ENCODE measurements at places on chromosomes 3 and 15. TPM values are rescaled to one million over a fixed set of nuclear protein-coding genes. Genes with fewer than 3 reads are reported as not detected.

The CHAC1 gene
- 1.2 TPM for polyA plus RNA-seq

GRCh38 chr15:88917760-88918159 is 4.6 kb upstream of the MFGE8 start:
- DNase-seq: no peak
- no peak overlapping the region for H3K27ac ChIP-seq
- no peaks in the 10 kb centered on the region for H3K36me3 ChIP-seq
- H3K27me3 ChIP-seq: no peaks in the 10 kb centered on the region
- H3K4me3 ChIP-seq: no peak overlapping the region

- H3K27me3 ChIP-seq: no peaks in the 10 kb centered on the region
- peak; percentile 23 for DNase-seq
- no peaks in the 10 kb centered on the region for H3K4me1 ChIP-seq
- H3K36me3 ChIP-seq: peaks cover 4% of the 10 kb centered on the region
- H3K27ac ChIP-seq: no peak overlapping the region
Observed at GRCh38 chr3:134371542-134372324, 2.5 kb downstream of the AMOTL2 start.

GRCh38 chr3:111901637-111902036 is 42.6 kb downstream of the PHLDB2 start:
- no peak overlapping the region for H3K4me3 ChIP-seq
- H3K36me3 ChIP-seq: no peaks in the 10 kb centered on the region
- no peaks in the 10 kb centered on the region for H3K27me3 ChIP-seq
- H3K4me1 ChIP-seq: peaks cover 12% of the 10 kb centered on the region

- no peaks in the 10 kb centered on the region for H3K27me3 ChIP-seq
- H3K36me3 ChIP-seq: no peaks in the 10 kb centered on the region
- no peak for DNase-seq
- no peak overlapping the region for H3K27ac ChIP-seq
- H3K4me3 ChIP-seq: no peak overlapping the region
- H3K4me1 ChIP-seq: no peaks in the 10 kb centered on the region
Observed at GRCh38 chr3:145807990-145808389, 353.0 kb downstream of the PLOD2 start.

GRCh38 chr3:140421884-140422283 is 256.0 kb upstream of the TRIM42 start:
- DNase-seq: no peak
- H3K4me3 ChIP-seq: no peak overlapping the region
- no peaks in the 10 kb centered on the region for H3K36me3 ChIP-seq
- no peaks in the 10 kb centered on the region for H3K4me1 ChIP-seq
- no peak overlapping the region for H3K27ac ChIP-seq
- H3K27me3 ChIP-seq: no peaks in the 10 kb centered on the region

GRCh38 chr15:83282776-83283137 is 1.7 kb downstream of the BNC1 start:
- no peaks in the 10 kb centered on the region for H3K36me3 ChIP-seq
- H3K4me3 ChIP-seq: no peak overlapping the region
- DNase-seq: no peak
- peaks cover 3% of the 10 kb centered on the region for H3K27me3 ChIP-seq
- no peaks in the 10 kb centered on the region for H3K4me1 ChIP-seq

GRCh38 chr3:195065142-195065863 is 205.7 kb downstream of the XXYLT1 start:
- DNase-seq: peak; percentile 35
- H3K27me3 ChIP-seq: no peaks in the 10 kb centered on the region
- no peaks in the 10 kb centered on the region for H3K36me3 ChIP-seq

DNA sequence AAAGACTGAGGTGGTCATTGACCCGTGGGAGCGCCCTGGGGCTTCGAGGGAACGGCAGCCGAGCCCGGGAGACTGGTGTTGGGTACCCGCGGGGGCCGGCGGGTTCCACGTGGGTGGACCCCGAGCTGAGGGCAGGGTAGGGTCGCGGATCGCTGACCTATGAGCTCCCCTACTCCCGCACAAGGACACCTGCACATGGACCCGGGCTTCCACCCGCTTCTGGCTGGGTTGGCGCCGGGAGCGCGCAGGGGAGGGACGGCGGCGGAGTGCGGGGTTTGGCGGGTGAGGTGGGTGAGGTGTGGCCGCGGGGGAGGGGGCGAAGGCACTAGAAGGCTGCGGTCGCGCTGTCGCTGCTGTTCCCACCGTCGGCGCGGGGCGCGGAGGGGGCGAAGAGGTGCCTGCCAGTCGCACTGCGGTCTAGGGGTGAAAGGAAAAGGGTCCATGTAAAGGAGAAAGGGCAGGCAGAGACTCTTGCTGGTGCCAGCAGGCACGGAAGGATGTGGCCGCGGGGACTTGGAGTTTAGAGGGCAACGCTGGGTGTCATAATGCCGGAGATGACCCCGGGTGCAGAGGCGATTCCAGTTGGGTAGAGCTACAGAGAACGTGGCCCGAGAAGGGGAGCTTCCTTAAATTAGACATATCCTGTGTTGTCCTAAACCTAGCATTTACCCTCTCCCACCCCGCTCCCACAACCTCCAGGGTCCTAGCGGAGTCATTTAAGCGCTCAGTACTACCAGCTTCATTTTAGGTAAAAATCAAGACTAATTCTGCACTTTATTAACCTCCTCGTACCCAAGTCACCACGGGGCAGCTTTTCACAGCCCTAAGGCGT is 245.9 kb upstream of the TOPAZ1 start:
- peak overlapping the region; percentile 22 for H3K4me3 ChIP-seq
- no peaks in the 10 kb centered on the region for H3K27me3 ChIP-seq
- H3K4me1 ChIP-seq: no peaks in the 10 kb centered on the region
- H3K27ac ChIP-seq: no peak overlapping the region

The IL17RB gene
- 1.9 TPM for polyA plus RNA-seq

DNA sequence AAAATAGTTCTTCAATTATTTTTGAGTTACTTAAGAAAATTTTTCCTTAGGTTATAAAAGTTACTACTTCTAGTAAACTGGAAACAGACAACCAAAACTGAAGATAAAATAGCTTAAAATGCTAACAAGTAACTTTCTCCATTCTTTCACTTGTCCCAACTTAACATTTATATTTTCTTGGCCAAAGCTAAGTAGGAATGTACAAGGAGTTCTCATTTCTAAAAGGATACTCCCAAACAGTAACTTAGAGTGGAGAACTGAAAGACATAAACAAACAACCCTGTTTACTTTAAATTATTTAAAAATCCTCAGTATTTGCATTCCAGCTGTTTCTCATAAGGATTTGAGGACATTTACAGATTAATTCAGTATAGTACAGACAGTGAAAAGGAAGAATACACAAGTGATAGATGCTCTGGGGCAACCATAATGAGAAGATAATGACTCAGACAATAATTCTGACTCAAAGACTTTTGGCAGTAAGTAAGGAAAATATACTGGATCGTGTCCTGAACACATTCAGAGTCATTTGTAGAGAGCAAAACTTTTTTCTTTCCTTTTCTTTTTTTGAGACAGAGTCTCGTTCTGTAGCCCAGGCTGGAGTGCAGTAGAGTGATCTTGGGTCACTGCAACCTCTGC is 29.2 kb upstream of the ANXA2 start:
- peak overlapping the region; percentile 63 for H3K27ac ChIP-seq
- no peaks in the 10 kb centered on the region for H3K36me3 ChIP-seq
- no peak overlapping the region for H3K4me3 ChIP-seq
- no peaks in the 10 kb centered on the region for H3K27me3 ChIP-seq
- DNase-seq: no peak

GRCh38 chr15:96253006-96253747 is 77.3 kb upstream of the NR2F2 start:
- no peak for DNase-seq
- no peak overlapping the region for H3K4me3 ChIP-seq
- H3K4me1 ChIP-seq: no peaks in the 10 kb centered on the region
- peaks cover 6% of the 10 kb centered on the region for H3K36me3 ChIP-seq

The PIK3CB gene
- 11.3 TPM for polyA plus RNA-seq

DNA sequence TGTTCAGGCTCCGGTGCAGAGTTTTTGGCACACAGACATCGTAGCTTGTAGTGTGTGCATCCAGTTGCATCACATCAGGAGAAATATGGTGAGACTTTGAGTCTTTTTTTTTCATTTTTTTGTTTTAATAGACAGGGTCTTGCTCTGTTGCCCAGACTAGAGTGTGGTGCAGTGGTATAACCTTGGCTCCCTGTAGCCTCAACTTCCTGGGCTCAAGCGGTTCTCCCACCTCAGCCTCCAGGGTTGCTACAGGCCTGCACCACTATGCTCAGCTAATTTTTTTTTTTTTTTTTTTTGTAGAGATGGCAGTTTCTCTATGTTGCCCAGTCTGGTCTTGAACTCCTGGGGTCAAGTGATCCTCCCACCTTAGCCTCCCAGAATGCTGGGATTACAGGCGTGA is 51.1 kb upstream of the TEX264 start:
- H3K4me3 ChIP-seq: no peak overlapping the region
- no peak for DNase-seq
- no peaks in the 10 kb centered on the region for H3K4me1 ChIP-seq
- H3K27me3 ChIP-seq: no peaks in the 10 kb centered on the region

The ASB14 gene
- polyA plus RNA-seq: not detected

The DNAJB8 gene
- polyA plus RNA-seq: not detected

DNA sequence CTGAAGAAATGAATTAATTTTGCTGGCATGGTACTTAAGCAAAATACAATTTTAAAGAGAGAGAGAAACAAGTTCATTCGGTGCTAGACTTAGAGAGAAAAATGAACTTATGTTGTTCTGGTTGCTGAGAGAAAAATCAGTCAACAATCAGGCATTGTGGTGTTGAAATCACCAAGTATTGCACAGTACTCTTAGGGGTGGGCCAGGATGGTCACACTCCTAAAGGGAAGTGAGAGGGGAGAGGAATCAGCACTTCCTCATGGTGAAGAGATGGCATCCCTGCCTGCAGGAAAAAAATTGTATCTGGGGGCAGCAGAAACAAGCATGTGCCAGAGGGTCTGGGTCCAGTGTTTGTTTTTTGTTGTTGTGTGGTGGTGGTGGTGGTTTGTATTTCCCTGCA is 7.0 kb upstream of the DMXL2 start:
- H3K36me3 ChIP-seq: no peaks in the 10 kb centered on the region
- H3K4me3 ChIP-seq: no peak overlapping the region
- H3K27ac ChIP-seq: no peak overlapping the region
- H3K4me1 ChIP-seq: no peaks in the 10 kb centered on the region
- no peaks in the 10 kb centered on the region for H3K27me3 ChIP-seq
- no peak for DNase-seq

The CACNA1D gene
- 0.25 TPM for polyA plus RNA-seq

The PHC3 gene
- polyA plus RNA-seq: 6.1 TPM

DNA sequence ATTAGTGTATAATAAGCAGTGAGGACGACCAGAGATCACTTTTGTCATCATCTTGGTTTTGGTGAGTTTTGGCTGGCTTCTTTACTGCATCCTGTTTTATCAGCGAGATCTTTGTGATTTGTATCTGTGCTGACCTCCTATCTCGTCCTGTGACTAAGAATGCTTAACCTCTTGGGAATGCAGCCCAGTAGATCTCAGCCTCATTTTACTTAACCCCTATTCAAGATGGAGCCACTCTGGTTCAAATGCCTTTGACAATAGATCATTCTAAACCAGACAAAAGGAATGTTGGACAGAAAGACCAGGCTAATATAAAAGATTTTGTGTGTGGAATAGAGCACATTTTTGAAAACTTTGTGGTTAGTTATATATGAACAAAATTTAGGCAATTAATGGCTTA is 618.5 kb upstream of the BCHE start:
- H3K4me3 ChIP-seq: no peak overlapping the region
- H3K4me1 ChIP-seq: no peaks in the 10 kb centered on the region
- no peak overlapping the region for H3K27ac ChIP-seq
- H3K27me3 ChIP-seq: no peaks in the 10 kb centered on the region
- H3K36me3 ChIP-seq: no peaks in the 10 kb centered on the region

DNA sequence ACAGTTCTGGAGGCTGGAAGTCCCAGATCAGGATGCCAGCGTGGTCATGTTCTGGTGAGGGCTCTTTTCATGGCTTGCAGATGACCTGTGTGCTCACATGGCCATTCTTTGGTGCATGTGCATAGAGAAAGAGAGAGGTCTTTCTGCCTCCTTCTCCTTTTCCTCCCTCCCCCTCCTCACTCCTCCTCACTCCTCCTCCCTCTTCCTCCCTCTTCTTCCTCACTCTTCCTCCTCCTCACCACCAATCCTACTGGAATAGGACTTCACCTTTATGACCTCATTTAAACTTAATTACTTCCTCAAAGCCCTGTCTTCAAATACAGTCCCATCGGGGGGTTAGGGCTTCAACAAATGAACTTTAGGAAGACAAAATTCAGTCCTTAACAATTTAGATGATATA is 23.8 kb downstream of the ZNF654 start:
- no peak overlapping the region for H3K4me3 ChIP-seq
- peaks cover 2% of the 10 kb centered on the region for H3K36me3 ChIP-seq
- H3K27ac ChIP-seq: no peak overlapping the region
- peaks cover 3% of the 10 kb centered on the region for H3K4me1 ChIP-seq

The SH2D7 gene
- polyA plus RNA-seq: 1.0 TPM

The SEC62 gene
- polyA plus RNA-seq: 74.1 TPM

- H3K4me3 ChIP-seq: no peak overlapping the region
- peaks cover 5% of the 10 kb centered on the region for H3K4me1 ChIP-seq
- H3K27me3 ChIP-seq: no peaks in the 10 kb centered on the region
- no peak overlapping the region for H3K27ac ChIP-seq
Observed at GRCh38 chr15:39852250-39852649, 67.8 kb downstream of the GPR176 start.
